Inflammatory macrophage (primary cell): ENCODE measurements at places on chromosomes 5 and 9.

GRCh38 chr5:108786806-108787483, 39.2 kb downstream of the FER start:
- DNase-seq = no peak

DNA sequence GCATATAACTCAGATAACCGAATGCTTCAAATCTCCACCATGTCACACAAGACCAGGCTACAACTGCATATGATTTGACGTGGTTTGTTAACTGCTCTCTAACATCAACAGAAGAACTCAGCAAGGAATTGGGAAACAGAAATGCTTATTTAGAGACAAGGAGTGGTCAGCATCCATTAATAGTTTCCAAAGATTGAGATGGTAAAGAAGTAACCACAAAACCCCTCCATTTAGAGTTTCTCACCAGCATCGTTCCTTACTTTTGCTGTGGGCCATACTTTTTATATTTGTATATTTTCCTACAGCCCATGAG, 25.2 kb downstream of the DPYSL3 start:
- no peak for DNase-seq

DNA sequence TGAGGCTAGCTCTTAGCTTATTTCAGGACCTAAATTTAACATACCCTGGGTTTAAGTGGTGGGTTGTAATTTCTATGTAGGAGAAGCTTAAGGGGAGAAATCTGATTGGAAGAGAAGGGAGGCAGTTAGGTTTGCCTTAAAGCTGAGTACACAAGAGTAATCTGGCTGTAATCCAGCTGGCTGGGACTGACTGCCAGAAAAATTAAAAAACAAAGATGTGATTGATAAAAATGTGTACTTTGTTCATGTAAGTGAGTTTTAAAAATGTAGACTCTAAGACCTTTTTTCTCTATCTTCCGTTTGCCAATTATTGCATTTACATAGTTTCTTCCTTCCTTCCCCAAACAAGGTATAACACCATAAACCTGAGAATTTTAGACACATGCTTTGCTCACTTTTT, 17.5 kb upstream of the MSMP start:
- no peak for DNase-seq

- no peak for DNase-seq
Measured at GRCh38 chr5:92402045-92402444, 1018.9 kb upstream of the ARRDC3 start.

GRCh38 chr9:126307322-126308061, 19.1 kb upstream of the MVB12B start:
- no peak for DNase-seq

DNA sequence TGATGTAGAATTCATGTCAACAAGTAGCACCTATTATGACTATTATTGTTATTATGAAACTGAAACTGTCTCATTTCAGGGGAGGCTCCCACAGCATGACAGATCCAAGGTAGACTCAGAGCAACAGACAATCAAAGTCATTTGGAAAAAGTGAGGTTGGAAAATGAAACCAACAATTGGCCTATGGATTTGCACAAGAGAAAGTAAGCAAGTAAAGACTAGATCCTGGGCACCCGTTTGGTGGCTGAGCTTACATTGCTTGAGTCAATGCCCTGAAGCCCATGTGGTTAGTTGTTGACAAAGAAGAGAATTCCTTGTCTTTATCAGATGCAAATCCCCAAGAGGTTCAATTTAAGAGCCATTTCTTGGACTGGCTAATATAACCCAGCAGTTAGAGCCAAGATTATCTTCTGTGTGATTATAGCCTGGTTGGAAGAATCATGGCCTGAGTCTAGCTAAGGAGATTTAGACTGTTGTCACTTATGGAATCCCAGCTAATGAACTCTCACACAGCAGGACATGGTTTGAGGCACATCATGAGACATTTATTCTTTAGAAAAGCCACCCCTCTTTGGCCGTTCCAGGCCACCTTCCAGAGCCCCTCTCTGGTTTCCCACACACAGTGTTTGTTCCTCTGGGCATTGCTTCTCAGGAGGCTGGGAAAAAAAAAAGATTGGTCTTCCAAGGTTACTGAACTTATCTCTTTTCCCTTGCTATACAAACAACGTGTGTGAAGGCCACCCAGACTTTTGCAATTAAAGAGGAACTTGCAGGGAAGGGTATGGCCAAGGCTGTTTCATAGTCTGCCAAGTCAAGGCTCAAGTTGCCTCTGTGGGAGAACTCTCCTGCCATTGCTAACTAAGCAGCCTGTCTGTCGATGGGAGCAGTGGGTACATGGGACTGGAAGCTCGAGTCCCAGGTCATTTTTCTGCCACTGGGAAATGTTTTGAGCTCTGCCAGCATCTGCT, 399.5 kb downstream of the ENC1 start:
- DNase-seq = peak; percentile 67

DNA sequence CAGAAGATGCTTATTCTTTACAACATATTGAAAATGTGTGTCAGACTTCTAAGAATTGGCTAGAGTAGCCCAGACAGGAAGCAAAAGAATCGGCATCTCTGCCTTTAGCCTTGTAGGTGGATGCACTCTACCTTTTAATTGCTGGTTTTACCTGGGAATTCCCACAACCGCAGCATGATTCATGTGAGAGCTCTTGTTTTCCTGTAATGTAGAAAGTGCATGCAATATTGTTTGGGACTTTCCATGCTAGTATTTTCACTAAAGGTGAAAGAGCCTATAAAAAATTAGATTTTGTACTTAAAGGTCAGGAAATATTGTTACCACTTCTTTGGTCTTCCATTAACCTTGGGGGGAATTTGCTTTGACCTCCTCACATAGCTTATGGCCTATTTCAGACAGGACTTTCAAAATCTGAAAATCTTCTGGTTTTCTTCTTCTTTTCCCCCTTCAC, 89.8 kb downstream of the NTRK2 start:
- no peak for DNase-seq

DNA sequence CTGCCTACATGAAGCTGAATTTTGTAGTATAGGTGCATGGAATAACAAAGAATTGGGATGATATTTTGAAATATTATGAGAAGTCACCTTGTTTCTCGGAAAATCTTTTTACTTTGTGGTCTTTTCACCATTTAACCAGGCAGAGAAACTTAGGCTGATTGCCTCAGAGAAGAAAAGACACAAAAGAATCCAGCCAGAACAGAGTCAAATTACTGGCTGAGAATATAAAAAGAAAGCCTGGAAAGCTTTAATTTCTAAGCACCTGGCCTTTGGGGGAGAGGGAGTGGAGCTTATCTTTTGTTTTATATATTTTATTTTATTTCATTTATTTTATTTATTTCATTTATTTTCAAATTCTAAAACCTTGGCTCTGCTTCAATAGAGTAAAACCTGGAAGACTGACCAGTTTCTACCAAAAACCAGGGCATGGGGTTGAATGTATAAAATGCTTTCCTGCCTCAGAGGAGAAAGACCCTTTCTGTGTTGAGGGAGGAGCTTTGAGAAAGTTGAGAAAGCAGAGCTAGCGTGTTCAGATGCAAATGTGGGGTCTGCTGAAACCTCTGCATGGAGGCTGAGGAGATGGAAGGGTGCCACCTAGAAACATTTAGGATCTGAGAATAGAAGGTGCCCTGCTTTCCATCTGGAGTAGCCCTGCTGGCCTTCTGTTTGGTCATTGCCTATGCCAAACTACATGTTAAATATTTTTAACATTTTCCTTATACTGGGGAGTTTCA, 81.6 kb downstream of the NREP start:
- no peak for DNase-seq

DNA sequence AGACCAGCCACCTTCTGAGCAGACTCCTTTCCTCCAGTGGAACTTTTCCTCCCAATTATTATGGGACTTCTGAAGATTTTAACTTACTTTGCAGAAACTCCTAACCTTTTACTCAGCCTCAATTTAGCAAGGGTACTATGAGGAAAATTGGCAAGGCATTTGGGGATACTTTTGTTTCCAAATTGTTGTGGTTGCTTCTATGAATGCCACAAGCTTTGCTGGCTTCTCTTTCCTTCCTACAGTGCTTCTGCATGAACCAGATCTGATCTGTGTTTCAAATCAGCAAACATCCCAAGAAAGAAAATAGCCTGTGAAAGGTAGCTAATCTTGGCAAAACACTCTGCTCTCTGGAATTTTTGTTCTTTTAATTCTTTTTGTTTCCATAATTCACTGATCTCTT, 57.3 kb upstream of the TAF11L2 start:
- no peak for DNase-seq

DNA sequence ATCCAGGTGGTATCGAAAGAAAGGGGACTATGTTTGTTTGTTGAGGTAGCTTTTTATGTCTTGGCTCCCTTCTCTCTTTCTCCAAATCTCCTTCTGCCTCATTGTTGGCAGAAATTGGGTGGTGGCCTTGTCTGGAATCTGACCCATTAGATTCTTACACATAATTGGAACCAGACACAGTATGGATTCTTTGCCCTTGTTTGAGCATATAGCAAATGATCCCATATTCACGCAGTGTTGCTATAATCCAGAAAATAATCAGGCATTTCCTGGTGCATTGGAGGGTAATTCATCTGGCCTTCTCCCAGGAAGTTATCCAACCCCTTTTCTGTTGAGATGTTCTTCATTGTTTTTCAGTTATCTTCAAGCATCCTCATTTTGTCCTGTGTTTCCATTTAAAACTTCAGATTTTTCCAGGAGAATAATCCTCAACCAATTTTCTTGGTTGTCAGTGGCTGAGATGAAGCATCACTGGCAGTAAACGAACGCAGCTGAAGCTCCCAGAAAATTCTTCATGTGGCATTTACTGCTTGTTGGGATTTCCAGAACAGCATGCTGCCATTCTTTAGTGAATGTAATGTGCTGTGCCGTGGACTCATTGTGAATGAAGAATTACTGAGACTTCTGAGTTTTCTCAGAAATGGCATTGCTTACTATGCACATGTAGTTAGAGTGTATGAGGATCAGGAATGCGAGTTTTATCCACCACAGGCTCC, 70.5 kb upstream of the NTRK2 start:
- DNase-seq = no peak

DNA sequence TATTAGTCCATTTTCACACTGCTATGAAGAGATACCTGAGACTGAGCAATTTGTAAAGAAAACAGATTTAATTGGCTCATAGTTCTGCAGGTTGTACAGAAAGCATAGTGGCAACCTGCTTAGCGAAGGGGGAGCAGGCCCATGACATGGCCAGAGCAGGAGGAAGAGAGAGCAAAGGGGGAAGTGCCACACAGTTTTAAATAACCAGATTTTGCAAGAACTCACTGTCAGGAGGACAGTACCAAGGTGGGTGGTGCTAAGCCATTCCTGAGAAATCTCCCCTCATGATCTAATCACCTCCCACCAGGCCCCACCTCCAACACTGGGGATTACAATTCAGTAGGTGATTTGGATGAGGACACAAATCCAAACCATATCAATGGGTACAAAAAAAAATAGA, 16.8 kb upstream of the PCSK5 start:
- DNase-seq = peak; percentile 89

GRCh38 chr5:97762483-97762882, 579.4 kb upstream of the RIOK2 start:
- no peak for DNase-seq

DNA sequence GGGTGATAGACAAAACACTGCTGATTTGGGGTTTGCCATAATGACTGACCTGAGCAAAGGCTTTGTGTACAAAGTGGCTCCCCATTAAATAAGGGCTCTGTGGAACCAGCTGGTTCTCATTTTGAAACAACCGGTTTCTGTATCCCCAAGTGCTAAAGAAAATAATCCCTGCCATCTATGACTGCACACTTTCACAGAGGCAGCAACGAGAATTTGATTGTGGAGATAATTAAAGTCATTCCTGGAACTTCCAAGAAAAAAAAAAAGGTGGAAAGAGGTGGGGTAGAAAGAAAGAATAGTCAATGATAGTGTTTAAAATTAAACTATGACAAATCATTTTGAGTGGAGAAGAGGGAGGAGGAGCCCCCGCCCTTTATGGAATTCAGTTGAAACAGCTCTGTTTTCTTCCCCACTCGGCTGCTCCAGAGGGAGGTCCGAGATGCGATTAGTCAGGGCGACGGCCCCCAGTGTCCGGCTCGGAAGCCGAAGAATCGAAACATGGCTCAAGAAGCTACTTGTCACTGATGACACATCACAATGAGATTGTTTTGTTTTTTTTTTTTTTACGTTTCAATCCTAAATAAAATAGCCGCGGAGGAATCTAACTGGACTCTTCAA, 38.4 kb downstream of the EBF1 start:
- no peak for DNase-seq

- DNase-seq = no peak
Measured at GRCh38 chr5:104370523-104370922, 807.9 kb upstream of the NUDT12 start.

- no peak for DNase-seq
Measured at GRCh38 chr9:37596504-37596903, 4.1 kb upstream of the TOMM5 start.

DNA sequence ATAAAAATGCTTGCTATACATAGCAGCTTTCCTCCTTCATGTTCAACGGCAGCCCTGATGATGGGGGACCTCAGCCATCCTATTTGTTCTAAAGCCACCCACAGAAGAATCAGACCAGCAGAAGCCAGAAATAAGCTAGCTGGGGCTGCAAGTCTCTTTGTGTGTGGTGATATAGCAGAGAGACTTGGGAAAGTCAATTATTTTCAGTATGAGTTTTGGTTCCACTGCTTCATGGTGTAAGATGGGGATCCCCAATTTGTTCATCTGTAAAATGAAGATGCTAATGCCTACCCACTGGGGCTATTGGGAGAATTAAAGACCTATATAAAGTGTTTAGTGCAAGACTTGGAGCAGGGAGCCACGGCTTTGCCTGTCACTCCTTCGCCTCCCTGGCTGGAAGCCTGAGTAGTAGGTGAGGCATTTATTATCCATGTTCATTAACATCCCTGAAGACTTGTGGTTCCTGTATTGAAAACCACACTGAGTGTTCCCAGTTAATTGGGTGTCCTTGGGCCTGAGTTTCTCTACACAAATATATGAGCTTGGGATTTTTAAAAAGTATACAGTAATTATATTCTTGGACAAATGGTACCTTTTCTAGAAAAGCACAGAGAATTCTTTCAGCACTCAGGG, 210.1 kb upstream of the SLC24A2 start:
- DNase-seq = no peak

- DNase-seq = no peak
Measured at GRCh38 chr5:147920420-147921030, 14.2 kb upstream of the C5orf46 start.

GRCh38 chr5:106766916-106767315, 903.8 kb downstream of the EFNA5 start:
- no peak for DNase-seq

DNA sequence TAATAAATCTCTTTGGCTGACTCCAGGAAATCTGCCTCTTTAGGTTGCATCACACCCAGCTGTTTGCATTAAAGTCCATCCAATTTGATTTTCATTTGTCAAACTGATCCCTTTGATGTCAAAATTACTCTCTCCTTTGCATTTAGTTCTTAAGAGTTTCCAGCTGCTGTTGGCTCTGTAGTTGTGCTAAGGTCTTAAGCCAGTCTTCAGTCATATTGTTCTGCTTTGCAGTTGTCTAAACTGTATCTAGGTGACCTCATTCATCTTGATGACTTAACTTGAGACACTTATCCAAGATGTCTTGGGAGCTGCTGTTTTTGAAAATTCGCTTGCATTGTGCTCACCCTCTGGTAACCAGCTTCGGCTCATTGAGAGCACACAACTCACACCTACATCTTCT, 386.9 kb upstream of the TLE4 start:
- DNase-seq = no peak

- DNase-seq = no peak
Measured at GRCh38 chr9:127826253-127826913, 23.7 kb downstream of the FPGS start.

- DNase-seq = no peak
Measured at GRCh38 chr5:129245489-129245888, 150.9 kb downstream of the ISOC1 start.
